ENCODE measurements at places on chromosomes 5 and 9. TPM values are rescaled to one million over a fixed set of nuclear protein-coding genes. Genes with fewer than 3 reads are reported as not detected.

TMEM171 gene
- 1.9 TPM for polyA plus RNA-seq

- H3K27me3 ChIP-seq = no peaks in the 10 kb centered on the region
- H3K36me3 ChIP-seq = no peaks in the 10 kb centered on the region
Measured at GRCh38 chr9:93060746-93061259, 2.3 kb downstream of the SUSD3 start.

DNA sequence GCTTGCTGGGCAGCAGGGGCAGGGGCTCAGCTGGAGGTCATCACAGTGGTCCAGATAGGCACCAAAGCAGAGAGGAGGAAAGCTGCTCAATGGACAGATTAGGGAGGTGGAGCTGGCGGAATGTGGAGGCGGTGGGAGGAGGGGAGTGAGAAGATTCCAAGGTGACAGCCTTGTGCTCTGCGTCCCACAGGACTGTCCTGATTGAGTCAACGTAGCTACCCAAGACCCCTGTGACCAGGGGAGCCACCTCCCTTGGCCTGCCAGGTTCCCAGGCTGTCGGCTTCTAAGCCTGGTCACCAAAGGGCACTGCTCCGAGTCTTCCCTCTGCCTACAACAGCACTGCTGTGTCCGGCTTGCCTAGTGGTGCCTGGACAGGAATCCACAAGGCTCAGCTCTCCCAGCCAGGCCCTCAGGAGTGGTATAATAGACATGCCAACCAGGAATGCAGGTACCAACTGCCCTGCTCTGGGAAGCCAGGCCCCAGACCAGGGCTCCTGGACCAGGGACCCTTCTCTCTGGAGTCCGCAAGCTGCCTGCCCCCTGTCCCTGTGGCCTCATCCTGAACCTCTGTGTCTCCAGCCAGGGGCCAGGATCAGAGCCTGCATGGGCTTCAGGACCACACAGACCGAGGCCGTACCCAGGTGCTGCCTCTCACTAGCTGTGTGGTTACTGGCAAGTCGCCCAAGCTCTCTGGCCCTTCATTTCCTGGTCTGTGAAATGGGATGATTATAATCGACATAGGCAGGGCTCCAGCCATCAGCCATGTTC is 67.9 kb downstream of the STK10 start:
- DNase-seq = peak; percentile 76
- H3K4me1 ChIP-seq = peaks cover 63% of the 10 kb centered on the region
- peaks cover 17% of the 10 kb centered on the region for H3K36me3 ChIP-seq
- no peak overlapping the region for H3K4me3 ChIP-seq
- no peaks in the 10 kb centered on the region for H3K27me3 ChIP-seq

DNA sequence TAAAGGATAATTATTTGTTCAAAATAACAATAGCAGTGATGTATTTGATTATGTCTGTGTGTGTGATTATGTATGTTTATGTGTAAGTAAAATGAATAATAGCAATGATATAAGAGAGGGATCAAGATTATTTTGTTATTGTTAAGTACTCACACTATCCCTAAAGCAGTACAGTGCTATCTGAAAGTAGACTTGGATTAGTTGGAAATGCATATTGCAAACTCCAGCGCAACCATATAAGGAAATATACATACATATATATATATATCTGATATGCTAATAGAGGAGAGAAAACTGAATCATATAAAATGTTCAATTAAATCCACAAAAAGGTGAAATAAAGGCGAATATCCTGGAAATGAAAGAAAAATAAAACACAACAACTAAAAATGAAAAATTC is 268.4 kb downstream of the HINT1 start:
- no peak overlapping the region for H3K27ac ChIP-seq
- no peaks in the 10 kb centered on the region for H3K36me3 ChIP-seq
- H3K4me3 ChIP-seq = no peak overlapping the region
- DNase-seq = no peak

XRCC4 gene
- 5.9 TPM for polyA plus RNA-seq

RNF183 gene
- 0.09 TPM for polyA plus RNA-seq

- no peak within 1 kb of the TSS for H3K27ac ChIP-seq
- H3K27me3 ChIP-seq = peaks cover 67% of the 10 kb centered on the region
- peak; percentile 68 for DNase-seq
- H3K4me1 ChIP-seq = peaks cover 10% of the 10 kb centered on the region
Measured at GRCh38 chr5:129459777-129460671, at the start of gene ADAMTS19. Gene ADAMTS19, plus strand, starts transcription at chr5:129460298. Its CDS starts 94 bp downstream, at chr5:129460392.

ENTREP1 gene
- polyA plus RNA-seq = 1.2 TPM

GRCh38 chr9:109451311-109452025 is 46.6 kb downstream of the PTPN3 start:
- no peaks in the 10 kb centered on the region for H3K4me1 ChIP-seq
- no peak overlapping the region for H3K27ac ChIP-seq
- H3K27me3 ChIP-seq = peaks cover 7% of the 10 kb centered on the region
- no peak for DNase-seq

ZNF618 gene
- 1.0 TPM for polyA plus RNA-seq

NPR2 gene
- 7.8 TPM for polyA plus RNA-seq

- H3K4me3 ChIP-seq = no peak overlapping the region
- no peak overlapping the region for H3K27ac ChIP-seq
- H3K27me3 ChIP-seq = no peaks in the 10 kb centered on the region
- no peaks in the 10 kb centered on the region for H3K36me3 ChIP-seq
- no peaks in the 10 kb centered on the region for H3K4me1 ChIP-seq
Measured at GRCh38 chr9:18014556-18014955, 435.7 kb downstream of the SH3GL2 start.

GFRA3 gene
- not detected for polyA plus RNA-seq

GPR150 gene
- polyA plus RNA-seq = 0.70 TPM

INSL6 gene
- not detected for polyA plus RNA-seq

SOHLH1 gene
- polyA plus RNA-seq = 0.07 TPM

PCDHB12 gene
- 0.11 TPM for polyA plus RNA-seq

DNA sequence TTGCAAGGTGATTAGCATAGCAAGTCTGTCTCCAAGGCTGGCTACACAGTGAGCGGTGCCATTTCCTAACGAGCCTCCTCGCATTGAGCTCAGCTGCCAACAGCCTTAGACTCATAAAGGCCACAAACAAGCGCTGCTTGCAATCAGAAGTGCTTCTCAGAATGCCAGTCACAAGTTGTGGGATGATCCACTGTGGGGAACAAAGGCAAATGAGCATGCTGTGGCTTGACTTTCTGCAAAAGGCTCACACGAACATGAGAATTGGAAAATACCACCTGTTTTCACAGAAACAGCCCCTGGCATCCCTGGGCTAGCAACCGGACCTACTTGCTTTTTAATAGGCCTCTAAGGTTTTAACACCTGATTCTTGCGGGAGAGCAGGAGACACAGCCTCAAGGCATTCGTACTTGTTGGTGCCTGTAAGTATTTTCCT is 215.5 kb downstream of the FANCC start:
- H3K4me3 ChIP-seq = no peak overlapping the region
- no peak overlapping the region for H3K27ac ChIP-seq
- H3K27me3 ChIP-seq = no peaks in the 10 kb centered on the region
- peaks cover 4% of the 10 kb centered on the region for H3K36me3 ChIP-seq
- no peak for DNase-seq

GRCh38 chr9:129177443-129177790 is 644 bp downstream of the IER5L start:
- DNase-seq = no peak
- H3K36me3 ChIP-seq = no peaks in the 10 kb centered on the region
- H3K27me3 ChIP-seq = peaks cover 5% of the 10 kb centered on the region
- peak overlapping the region; percentile 98 for H3K4me3 ChIP-seq
- H3K27ac ChIP-seq = peak overlapping the region; percentile 93
- H3K4me1 ChIP-seq = peaks cover 59% of the 10 kb centered on the region

DNA sequence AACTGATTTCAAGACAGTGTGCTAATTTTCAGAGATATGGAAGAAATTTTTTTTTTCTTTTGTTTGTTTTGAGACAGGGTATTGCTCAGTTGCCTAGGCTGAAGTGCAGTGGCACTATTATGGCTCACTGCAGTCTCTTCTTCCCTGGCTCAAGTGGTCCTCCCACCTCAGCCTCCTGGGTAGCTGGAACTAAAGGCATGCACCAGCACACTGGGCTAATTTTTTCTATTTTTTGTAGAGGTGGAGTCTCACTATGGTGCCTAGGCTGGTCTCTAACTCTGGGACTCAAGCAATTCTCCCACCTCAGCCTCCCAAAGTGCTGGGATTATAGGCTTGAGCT is 9.9 kb upstream of the TEX48 start:
- H3K4me3 ChIP-seq = no peak overlapping the region
- DNase-seq = no peak
- H3K27ac ChIP-seq = no peak overlapping the region
- no peaks in the 10 kb centered on the region for H3K36me3 ChIP-seq

DNA sequence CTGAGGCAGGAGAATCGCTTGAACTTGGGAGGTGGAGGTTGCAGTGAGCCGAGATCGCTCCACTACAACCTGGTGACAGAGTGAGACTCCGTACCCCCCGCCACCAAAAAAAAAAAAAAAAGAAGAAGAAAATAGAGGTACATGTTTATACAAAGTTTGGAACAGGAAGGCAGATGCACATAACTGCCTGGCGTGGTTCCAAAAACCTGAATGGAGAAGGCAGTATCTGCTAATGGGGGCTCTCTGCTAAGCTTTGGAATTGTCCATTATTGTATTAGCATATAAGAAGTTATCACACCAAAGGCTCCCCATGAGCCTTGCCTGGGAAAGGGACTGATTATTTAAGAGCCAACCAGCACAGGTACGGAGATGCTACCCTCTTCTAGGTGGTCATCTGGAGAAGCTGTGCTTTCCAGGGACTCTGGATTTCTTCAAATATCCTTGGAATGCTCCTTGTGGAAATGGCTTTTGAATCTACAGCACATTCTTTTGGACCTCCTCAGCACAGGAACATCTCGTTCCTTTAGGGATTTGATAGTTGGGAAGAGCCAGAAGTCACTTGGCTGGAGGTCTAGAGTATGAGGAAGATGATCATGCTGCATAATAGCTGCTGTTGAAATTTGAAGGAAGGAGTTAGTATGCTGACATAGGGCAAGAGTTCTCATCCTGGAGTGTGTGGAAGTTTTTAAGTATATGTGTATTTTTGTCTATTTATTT is 42.5 kb upstream of the ABCA1 start:
- peaks cover 8% of the 10 kb centered on the region for H3K4me1 ChIP-seq
- no peak overlapping the region for H3K4me3 ChIP-seq
- no peaks in the 10 kb centered on the region for H3K27me3 ChIP-seq
- no peaks in the 10 kb centered on the region for H3K36me3 ChIP-seq

- H3K4me1 ChIP-seq = no peaks in the 10 kb centered on the region
- H3K27ac ChIP-seq = no peak overlapping the region
- no peak overlapping the region for H3K4me3 ChIP-seq
Measured at GRCh38 chr5:60271517-60271916, 378.0 kb upstream of the PDE4D start.

RLN1 gene
- polyA plus RNA-seq = not detected

GRCh38 chr5:96280946-96281393 is 152.1 kb downstream of the PCSK1 start:
- no peaks in the 10 kb centered on the region for H3K36me3 ChIP-seq
- H3K27me3 ChIP-seq = no peaks in the 10 kb centered on the region
- no peak overlapping the region for H3K27ac ChIP-seq
- no peak for DNase-seq
- no peak overlapping the region for H3K4me3 ChIP-seq
